CD8-positive, alpha-beta memory T cell (primary cell): ENCODE measurements at places on chromosomes 3 and 15. TPM values are rescaled to one million over a fixed set of nuclear protein-coding genes. Genes with fewer than 3 reads are reported as not detected.

GRCh38 chr3:65478551-65479500, 559.9 kb downstream of the MAGI1 start:
- H3K4me3 ChIP-seq: no peak overlapping the region
- H3K4me1 ChIP-seq: no peaks in the 10 kb centered on the region
- H3K36me3 ChIP-seq: no peaks in the 10 kb centered on the region
- DNase-seq: no peak
- no peak overlapping the region for H3K27ac ChIP-seq
- H3K27me3 ChIP-seq: no peaks in the 10 kb centered on the region

DNA sequence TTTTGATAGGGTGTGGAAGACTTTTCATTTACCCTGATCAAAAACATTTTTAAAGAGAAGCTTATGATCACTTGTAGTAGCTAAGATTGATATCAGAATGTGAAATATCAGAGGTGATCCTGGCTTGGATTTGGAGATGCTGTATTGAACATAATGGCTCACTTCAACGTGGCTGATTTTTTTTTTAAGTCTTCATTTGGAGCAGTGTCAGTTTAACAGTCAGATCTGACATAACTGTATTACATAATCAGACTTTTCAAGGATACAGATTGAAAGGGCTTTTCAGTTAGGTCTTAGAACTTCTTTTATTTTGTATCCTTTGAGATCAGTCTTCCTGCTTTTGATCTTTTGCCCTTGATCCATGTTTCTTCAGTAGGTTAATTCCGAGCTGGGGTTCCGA, 98.5 kb downstream of the ITPR1 start:
- H3K27me3 ChIP-seq: no peaks in the 10 kb centered on the region
- no peak overlapping the region for H3K4me3 ChIP-seq
- H3K4me1 ChIP-seq: peaks cover 34% of the 10 kb centered on the region
- no peaks in the 10 kb centered on the region for H3K36me3 ChIP-seq

DNA sequence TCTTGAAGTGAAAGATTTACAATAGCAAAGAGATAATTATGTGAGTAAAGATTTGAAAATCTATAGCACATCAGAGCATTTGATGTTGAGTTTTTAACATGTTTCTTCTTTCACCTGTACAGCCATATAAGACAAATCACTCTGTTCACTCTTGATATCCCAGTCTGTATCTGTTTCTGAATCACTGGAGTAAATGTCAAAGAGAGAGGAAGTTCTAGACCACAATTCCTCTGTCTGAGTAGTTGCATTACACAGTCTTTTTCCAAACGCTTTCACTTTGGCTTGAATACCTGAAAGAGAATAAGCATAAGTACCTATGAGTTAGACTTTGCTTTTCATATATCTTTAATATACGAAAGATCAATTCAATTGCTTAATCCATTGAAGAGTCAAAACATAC, 9.9 kb downstream of the THAP10 start:
- H3K27ac ChIP-seq: no peak overlapping the region
- DNase-seq: no peak
- no peaks in the 10 kb centered on the region for H3K4me1 ChIP-seq
- no peaks in the 10 kb centered on the region for H3K27me3 ChIP-seq
- H3K36me3 ChIP-seq: no peaks in the 10 kb centered on the region
- no peak overlapping the region for H3K4me3 ChIP-seq

P3H2 gene
- polyA plus RNA-seq: not detected

DNA sequence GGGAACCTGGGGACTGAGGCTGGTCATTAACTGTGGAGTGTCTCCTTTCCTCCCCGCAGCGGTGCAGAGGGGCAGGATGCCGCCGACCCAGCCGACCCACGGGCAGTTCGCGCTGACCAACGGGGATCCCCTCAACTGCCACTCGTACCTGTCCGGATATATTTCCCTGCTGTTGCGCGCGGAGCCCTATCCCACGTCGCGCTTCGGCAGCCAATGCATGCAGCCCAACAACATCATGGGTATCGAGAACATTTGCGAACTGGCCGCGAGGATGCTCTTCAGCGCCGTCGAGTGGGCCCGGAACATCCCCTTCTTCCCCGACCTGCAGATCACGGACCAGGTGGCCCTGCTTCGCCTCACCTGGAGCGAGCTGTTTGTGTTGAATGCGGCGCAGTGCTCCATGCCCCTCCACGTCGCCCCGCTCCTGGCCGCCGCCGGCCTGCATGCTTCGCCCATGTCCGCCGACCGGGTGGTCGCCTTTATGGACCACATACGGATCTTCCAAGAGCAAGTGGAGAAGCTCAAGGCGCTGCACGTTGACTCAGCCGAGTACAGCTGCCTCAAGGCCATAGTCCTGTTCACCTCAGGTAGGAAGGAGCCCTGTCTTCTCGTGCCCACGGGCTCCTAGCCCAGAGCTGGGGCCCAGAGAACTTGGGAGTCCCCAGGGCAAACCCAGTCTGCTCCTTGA, 3.7 kb downstream of the NR2F2 start:
- H3K4me3 ChIP-seq: no peak overlapping the region
- no peak for DNase-seq
- H3K4me1 ChIP-seq: no peaks in the 10 kb centered on the region
- peak overlapping the region; percentile 55 for H3K27ac ChIP-seq
- H3K36me3 ChIP-seq: no peaks in the 10 kb centered on the region
- peaks cover 30% of the 10 kb centered on the region for H3K27me3 ChIP-seq

GRCh38 chr15:33693166-33693800, 275.0 kb upstream of the CHRM5 start:
- no peaks in the 10 kb centered on the region for H3K36me3 ChIP-seq
- H3K4me1 ChIP-seq: no peaks in the 10 kb centered on the region
- no peak overlapping the region for H3K27ac ChIP-seq
- H3K27me3 ChIP-seq: no peaks in the 10 kb centered on the region
- no peak overlapping the region for H3K4me3 ChIP-seq

DNA sequence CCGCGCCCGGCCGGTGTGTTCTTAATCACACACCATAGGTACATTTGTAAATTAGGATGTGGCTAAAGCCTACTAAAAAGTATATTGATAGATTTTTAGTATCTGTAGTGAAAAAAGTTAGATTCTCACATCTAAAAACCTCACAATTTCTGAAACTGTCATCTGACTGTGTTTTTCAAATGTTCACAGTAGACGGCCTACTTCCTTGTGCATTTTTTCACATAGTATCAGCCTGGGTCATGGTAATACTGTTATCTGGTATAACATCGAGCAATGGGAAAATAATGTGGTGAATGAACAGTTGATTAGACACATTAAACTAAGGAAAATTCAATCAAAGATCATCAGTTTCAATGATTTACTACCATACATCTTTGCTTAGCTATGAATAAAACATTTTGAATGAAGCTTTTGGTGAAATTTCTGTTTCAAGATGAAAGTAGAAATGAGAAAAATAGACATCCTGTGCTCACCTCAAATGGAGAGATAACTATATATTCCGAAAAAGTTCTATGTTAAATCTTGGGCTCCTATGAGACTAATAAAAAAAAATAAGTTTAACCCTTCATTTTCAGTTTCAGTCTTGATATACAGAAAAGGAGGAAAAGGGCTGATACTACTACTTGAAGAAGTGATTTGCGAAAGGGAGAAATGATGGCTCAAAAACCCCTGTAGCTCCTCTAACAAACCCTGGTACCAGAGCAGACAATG, 262.7 kb downstream of the ZBTB20 start:
- no peak for DNase-seq
- H3K4me3 ChIP-seq: no peak overlapping the region
- H3K27me3 ChIP-seq: no peaks in the 10 kb centered on the region

DNA sequence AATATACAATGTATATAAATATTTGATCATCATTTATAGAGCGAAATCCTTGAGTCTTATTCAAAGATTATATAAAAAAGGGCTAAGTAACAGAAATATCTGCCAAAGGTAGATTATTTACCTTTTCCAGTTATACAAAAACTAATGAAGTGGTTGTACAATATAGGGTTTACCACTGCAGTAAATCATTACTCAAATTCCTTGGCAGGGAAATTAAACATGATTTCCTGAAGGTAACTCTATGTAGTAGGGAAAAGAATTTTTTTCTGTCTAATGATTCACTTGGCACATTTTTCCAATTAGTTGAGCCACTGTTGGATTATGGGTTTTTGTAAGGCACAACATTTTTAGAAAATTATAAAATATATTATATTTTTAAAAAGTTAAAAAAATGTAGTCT, 129.6 kb downstream of the NR2F2 start:
- H3K36me3 ChIP-seq: no peaks in the 10 kb centered on the region
- H3K4me3 ChIP-seq: no peak overlapping the region
- no peak for DNase-seq
- H3K27me3 ChIP-seq: no peaks in the 10 kb centered on the region

ACTC1 gene
- polyA plus RNA-seq: not detected

RPUSD2 gene
- 20.8 TPM for polyA plus RNA-seq

TMEM158 gene
- not detected for polyA plus RNA-seq

- no peak overlapping the region for H3K4me3 ChIP-seq
- peaks cover 5% of the 10 kb centered on the region for H3K4me1 ChIP-seq
- DNase-seq: no peak
- no peaks in the 10 kb centered on the region for H3K27me3 ChIP-seq
Observed at GRCh38 chr15:101013201-101013550, 94.0 kb downstream of the LRRK1 start.

- H3K4me3 ChIP-seq: no peak overlapping the region
- H3K36me3 ChIP-seq: no peaks in the 10 kb centered on the region
- H3K27me3 ChIP-seq: no peaks in the 10 kb centered on the region
- H3K4me1 ChIP-seq: no peaks in the 10 kb centered on the region
Observed at GRCh38 chr3:69683082-69683806, 56.0 kb upstream of the MITF start.

CNTN6 gene
- polyA plus RNA-seq: not detected

GRCh38 chr3:185896636-185897035, 41.2 kb downstream of the TRA2B start:
- no peaks in the 10 kb centered on the region for H3K36me3 ChIP-seq
- no peak overlapping the region for H3K27ac ChIP-seq
- no peaks in the 10 kb centered on the region for H3K4me1 ChIP-seq
- H3K27me3 ChIP-seq: no peaks in the 10 kb centered on the region
- H3K4me3 ChIP-seq: no peak overlapping the region

- no peak overlapping the region for H3K27ac ChIP-seq
- DNase-seq: no peak
- H3K4me1 ChIP-seq: no peaks in the 10 kb centered on the region
- no peak overlapping the region for H3K4me3 ChIP-seq
Observed at GRCh38 chr3:168398371-168399025, 302.8 kb upstream of the GOLIM4 start.

- DNase-seq: no peak
- H3K4me1 ChIP-seq: no peaks in the 10 kb centered on the region
- H3K4me3 ChIP-seq: no peak overlapping the region
- H3K27me3 ChIP-seq: no peaks in the 10 kb centered on the region
- no peaks in the 10 kb centered on the region for H3K36me3 ChIP-seq
Observed at GRCh38 chr3:65436580-65436979, 602.1 kb downstream of the MAGI1 start.

DNA sequence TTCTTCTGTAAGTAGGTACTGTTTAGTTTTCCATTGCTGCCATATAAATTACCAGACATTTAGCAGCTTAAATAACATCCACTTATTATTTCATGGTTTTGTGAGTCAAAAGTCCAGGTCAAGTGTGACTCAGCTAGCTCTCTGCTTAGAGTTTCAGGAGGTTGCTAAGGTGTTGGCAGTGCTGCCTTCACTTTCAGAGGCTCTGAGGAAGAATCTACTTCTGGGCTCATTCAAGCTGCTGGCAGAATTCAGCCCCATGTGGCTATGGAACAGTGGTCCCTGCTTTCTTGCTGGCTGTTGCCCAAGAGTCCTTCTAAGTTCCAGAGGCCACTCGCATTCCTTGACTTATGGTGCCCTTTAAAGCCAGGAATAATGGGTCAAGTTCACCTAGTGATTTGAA, 4.5 kb downstream of the CFAP44 start:
- no peaks in the 10 kb centered on the region for H3K4me1 ChIP-seq
- H3K36me3 ChIP-seq: no peaks in the 10 kb centered on the region

SERPINI1 gene
- 13.7 TPM for polyA plus RNA-seq

DNA sequence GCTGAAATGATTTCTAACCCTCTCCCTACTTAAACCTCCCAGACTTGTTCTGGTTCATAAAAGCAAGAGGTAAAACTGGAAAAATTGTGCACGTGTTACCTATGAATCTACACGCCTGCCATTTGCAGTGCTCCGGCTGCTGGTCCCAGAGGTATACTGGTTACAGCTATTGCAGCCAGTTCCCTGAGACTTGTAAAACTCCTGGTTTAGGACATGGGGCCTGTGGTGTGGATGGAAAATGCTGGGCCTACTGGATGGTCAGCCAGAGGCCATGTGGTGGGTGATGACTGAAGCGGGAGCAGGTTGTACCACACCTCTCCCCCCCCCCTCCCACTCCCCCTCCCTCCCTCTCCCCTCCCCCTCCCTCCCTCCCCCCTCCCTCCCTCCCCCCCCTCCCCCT, 45.0 kb downstream of the SENP2 start:
- H3K4me1 ChIP-seq: no peaks in the 10 kb centered on the region
- H3K4me3 ChIP-seq: no peak overlapping the region
- DNase-seq: no peak
- H3K27me3 ChIP-seq: no peaks in the 10 kb centered on the region
- H3K36me3 ChIP-seq: no peaks in the 10 kb centered on the region

ITGA11 gene
- polyA plus RNA-seq: not detected

DNA sequence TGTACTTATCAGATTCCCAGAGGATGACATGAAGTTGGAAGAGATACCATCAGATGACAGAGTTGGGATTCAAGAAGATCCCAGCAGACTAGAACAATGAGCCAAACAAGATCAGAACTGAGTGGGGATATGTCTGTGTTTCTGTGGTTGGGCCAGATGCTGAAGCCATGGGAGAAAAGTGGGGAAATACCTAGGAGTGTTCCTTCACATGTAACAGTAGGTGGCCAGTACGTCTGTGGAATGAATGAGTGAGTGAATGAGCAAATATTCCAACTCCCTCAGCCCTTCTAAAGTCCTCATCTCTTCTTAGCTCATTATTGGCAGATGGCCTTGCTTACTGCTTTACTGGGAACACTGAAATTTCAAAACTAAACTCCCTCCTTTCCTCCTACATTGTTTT, 32.2 kb upstream of the GREM1 start:
- H3K27ac ChIP-seq: no peak overlapping the region
- no peak overlapping the region for H3K4me3 ChIP-seq
- H3K27me3 ChIP-seq: no peaks in the 10 kb centered on the region
- H3K36me3 ChIP-seq: no peaks in the 10 kb centered on the region

GRCh38 chr3:145427355-145427754, 733.6 kb downstream of the PLOD2 start:
- H3K4me1 ChIP-seq: no peaks in the 10 kb centered on the region
- no peak overlapping the region for H3K4me3 ChIP-seq
- H3K27ac ChIP-seq: no peak overlapping the region

PRSS50 gene
- 0.13 TPM for polyA plus RNA-seq

- H3K27me3 ChIP-seq: no peaks in the 10 kb centered on the region
- no peak for DNase-seq
- no peak overlapping the region for H3K27ac ChIP-seq
- no peak overlapping the region for H3K4me3 ChIP-seq
Observed at GRCh38 chr3:45544024-45544716, 50.4 kb upstream of the LIMD1 start.

TERC gene
- polyA plus RNA-seq: 0.72 TPM

DNA sequence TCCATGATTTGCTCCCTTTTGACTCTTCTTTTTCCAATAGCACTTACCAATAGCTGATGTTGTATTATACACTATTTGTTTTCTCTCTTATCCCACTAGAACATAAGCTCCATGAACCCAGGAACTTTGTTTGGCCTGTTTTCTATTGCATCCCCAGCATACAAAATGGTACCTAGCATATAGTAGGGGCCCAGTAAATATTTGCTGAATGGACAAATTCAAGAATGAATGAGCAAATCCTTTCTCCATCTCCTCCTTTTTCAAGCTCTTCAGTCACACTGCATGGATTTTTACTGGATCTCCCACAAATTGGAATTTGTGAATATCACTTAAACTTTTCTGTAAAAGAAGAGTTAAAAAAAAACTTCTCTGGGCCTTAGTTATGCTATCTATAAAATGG, 66.6 kb upstream of the FEZF2 start:
- H3K4me3 ChIP-seq: no peak overlapping the region
- DNase-seq: no peak
- H3K4me1 ChIP-seq: no peaks in the 10 kb centered on the region
